ENCODE measurements at places on chromosomes 12 and 14.
A peak's percentile ranks its signal among the peaks of the same experiment; 100 is the strongest.

GRCh38 chr12:69468237-69469026 is 1.8 kb upstream of the FRS2 start:
- DNase-seq = no peak

GRCh38 chr12:39441189-39441962 is 1.5 kb downstream of the KIF21A start:
- no peak for DNase-seq

DNA sequence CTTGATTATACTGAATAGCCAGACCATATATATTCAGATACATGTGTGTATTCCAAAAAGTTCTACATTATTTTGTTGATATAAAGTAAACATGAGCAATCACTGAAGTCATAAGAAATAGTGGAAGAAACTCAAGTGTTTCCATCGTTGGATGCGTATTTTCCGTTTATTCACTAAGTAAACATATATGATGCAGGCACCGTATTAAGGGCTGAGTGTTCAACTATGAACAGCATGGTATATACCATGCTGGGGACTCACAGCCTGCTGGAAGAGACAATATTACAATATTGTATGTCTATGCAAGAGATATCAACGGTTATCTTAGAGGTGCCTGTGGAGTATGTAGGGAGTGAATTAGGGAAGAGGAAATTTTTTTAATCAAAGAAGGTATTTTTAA is 1.2 kb downstream of the PYROXD1 start:
- DNase-seq = peak; percentile 5

GRCh38 chr12:54603173-54603814 is 14.8 kb upstream of the PPP1R1A start:
- DNase-seq = peak; percentile 89

DNA sequence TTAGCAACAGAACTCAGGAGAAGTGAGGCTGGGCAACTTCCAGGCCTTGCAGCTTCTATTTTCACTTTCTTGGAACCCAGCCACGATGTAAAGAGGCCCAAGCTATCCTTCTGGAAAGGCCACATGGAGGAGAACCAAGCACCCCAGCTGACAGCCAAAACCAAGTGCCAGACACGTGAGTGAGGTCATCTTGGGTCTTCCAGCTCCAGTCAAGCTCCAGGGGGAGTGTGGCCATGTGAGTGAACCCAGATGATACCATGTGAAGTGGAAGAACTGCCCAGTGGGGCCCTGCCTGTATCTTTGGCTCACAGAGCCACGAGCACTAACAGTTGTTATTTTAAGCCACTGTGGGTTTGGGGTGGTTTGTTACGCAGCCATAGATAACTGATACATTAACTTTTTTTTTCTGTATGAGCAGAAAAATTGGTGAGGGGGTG is 126.8 kb upstream of the MAP1LC3B2 start:
- DNase-seq = no peak

DNA sequence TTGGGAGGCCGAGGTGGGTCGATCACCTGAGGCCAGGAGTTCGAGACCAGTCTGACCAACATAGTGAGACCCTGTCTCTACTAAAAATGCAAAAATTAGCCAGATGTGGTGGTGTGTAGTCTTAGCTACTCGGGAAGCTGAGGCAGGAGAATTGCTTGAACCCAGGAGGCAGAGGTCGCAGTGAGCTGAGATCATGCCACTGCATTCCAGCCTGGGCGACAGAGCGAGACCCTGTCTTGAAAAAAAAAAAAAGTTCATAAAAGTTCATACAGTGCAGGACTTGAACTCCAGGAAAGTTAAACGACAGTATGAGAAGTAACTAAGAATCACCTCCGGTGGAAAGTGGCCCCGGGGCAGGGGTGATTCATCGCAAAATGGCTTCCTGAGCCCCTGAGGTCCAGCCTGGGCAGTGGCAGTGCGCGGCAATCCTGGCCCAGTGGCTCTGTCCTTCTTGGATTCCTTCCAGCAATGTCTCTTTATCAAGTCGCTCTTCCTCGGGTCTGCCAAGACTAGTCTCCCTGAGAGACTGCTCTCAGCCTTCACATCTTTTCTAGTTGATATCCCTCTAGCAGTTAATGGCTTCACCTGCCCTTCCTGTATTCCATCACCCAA is 16.7 kb upstream of the MAP1LC3B2 start:
- DNase-seq = peak; percentile 65

DNA sequence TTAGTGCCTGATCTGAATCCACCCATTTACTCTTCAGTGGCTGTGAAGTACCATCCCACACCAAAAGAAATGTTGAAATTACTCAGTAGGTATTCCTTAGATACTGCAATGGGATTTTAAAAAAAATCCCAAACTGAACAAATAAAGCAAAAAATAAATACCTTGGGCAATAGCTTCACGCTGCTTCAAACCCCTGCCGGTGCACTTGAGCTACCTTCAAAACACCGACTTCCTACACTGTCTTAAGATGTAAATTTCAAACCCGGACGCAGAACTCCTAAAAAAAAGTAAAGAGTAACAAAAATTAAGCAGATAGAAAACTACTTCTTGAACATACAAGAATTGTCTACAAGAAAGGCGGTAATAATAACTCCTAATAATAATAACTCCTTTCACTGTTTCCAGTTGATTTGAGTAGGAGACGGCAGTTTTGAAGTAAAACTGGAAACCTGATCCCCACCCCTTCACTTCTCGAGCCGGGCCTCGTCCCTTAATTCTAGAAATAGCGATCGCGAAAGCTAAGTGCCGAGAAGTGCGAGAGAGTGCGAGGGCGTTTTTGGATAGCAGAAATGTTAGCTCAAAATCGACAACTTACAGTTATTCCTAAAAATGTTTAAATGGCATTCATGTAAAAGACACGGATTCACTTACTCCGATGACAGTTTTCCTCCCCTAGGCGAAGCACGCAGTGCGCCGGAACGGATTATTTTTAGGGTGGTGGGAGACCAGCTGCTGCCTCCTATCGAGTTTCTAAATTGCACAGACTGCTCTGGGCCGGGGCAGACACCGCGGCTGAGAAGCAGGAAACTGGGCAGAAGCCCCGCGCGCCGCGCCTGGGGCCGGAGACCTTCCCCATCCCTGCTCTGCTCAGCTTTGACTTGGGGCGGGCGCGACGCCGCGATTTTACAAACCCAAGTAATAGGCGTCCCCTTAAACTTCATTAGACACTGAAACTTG is at the start of gene ABCC9:
ABCC9 (minus strand) TSS at position 878 of the 957 bp plus-strand sequence. CDS start 4,752 bp downstream, outside the sequence.
- DNase-seq = peak; percentile 7

DNA sequence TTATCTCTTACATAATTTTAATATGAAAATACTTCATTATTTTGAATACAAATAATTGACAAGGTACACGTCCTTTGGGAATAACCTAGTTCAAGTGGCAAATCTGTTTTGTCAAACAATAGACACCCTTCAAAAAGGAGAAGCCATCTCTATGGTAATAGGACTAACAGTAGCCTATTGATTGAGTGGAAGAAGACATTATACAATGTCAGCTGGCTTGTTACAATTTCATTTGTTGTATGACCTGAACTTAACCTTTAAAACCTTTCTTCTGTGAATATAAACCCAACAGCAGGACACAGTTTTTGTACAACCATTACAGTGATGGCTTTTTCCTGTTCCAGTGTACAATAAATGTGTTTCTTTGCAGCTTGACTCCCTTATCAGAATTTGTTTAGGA is 8.1 kb downstream of the TMEM260 start:
- DNase-seq = no peak

GRCh38 chr14:76125511-76125910 is 26.2 kb upstream of the GPATCH2L start:
- no peak for DNase-seq

DNA sequence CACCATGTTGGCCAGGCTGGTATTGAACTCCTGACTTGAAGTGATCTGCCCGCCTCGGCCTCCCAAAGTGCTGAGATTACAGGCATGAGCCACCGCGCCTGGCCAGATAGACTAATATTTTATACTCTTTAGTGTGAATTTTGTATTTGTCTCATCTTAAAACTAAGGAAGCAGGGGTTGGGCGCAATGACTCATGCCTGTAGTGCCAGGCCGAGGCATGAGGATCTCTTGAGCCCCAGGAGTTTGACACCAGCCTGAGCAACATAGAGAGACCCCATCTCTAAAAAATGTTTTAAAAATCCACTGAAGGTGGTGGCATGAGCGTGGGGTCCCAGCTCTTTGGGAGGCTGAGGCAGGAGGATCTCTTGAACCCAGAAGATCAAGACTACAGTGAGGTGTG is 9.0 kb downstream of the DYNC1H1 start:
- DNase-seq = no peak

- no peak for DNase-seq
Measured at GRCh38 chr14:36627981-36628380, 33.7 kb upstream of the PAX9 start.

GRCh38 chr14:104585966-104586697 is 6.6 kb downstream of the C14orf180 start:
- no peak for DNase-seq

DNA sequence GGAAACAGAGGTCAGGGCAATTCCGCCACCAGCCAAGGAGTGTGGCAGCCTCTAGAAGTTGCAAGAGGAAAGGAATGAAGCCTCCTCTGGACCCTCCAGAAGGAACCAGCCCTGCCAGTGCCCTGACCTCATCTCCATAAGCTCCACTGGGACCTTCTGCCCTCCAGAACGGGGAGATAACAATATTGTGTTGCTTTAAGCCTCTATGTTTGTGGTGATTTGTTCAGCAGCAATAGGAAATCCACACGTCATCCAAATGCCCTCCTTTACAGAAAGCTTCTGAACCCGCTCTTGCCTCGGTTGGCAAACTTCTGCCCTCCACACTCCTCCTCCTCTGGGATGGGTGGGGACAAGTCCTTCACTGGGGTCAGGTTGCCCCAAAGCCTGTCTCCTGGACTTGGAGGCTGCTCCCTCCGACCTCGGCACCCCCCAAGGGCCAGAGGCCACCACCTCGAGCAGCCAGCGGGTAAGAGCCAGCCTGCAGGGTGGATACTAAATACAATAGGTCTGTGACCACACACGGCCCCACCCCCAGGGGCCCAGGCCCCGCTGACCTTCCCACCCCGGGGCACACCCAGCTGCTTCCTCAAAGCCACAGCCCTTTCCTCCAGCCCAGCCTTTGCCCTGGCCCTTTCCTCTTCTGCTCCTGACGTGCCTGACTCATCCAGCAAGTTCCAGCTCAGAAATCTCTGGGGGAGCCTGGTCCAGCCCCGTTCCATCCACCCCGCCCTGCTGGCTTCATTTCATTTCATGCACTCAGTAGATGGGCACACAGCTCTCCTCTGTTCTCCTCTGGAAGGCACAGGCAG is 58.7 kb upstream of the NCOR2 start:
- peak; percentile 73 for DNase-seq

DNA sequence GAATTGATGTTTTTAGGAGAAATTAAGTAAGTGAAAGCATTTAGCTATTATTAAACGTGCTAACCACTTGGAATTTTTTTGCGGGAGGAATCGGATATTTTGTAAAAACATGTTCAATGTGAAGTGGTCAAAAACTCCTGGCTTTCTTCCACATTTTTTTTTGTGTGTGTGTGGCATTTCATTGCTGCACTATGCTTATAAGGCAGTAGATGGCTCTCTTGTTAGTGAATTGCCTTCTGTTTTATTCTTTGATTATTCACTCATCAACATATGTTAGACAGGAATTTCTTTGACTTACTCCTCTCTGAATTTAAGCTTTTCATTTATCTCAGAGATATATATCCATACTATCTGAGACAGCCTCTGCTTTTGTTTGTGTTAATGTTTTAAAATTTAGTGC is 71.3 kb downstream of the DERA start:
- DNase-seq = peak; percentile 43

DNA sequence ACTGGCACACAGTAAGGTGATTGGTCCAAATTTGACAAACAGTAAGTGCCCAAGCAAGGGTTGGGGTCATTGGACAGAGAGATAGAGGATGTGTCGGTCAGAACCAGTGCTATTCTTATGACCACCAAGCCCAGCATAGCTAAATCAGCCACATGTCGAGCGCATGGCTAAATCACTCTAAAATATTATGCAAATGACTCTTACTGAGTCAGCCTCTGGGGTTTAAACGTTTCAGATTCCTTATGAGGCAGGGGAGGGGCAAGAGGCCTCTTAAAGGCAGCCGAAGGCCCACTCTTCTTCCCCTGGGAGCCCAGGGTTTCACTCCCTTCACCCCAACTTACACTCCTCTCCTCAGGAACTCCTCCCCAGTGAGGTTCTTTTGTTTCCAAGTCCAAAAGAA is 603 bp upstream of the ENDOU start:
- no peak for DNase-seq

DNA sequence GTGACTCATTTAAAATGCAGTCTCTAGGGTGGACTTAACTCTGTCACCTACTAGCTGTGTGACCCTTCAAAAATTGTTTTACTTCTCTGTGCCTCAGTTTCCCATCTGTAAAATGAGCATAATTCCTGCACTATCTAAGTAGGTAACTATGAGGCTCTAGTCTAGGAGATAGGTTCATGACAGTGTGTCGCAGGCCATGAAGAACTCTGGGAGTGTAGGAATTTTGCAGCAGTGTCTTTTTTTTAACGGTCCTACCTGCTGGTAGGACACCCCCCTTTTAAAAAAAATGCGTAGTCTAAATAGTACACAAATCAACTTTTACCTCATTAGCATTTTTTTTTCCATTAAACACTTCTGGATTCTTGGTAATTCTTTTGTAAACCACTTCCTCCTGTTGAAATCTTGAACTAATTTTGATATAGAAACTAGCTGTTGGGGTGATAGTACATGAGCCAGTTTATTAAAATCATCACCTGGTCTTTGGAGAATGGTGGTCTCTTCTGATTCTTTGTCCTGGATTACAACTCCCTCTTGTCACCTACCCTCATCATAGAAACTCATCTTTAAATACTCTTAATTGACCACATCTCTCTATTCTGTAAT is 86.0 kb upstream of the SLC38A2 start:
- DNase-seq = no peak

DNA sequence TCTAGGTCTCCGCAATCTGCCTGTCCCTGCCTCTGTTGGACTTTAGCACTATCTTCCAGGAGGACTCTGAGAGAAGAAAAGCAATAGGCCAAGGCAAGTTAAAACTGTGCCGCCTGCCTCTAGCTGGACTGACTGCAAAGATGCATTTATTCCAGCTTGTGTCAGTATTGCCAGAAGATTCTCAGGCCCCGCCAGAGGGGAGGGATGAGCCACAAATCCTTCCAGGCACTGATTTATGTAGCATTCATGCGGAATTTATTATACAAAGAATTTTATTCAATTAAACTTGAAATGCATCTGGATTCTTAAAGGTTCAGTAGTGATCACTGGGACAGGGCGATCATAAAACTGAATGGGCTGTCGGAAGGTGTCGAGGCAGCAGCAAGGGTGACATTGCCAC is 19.8 kb downstream of the MMAB start:
- DNase-seq = no peak

GRCh38 chr14:104643306-104643705 is 38.7 kb upstream of the TMEM179 start:
- DNase-seq = no peak

- peak; percentile 83 for DNase-seq
Measured at GRCh38 chr14:65206448-65207096, 104.3 kb upstream of the MAX start.

- DNase-seq = no peak
Measured at GRCh38 chr12:132392389-132393244, 63.2 kb upstream of the GALNT9 start.

- DNase-seq = no peak
Measured at GRCh38 chr12:108980831-108981618, 39.8 kb downstream of the SVOP start.

All from kidney tubule cell (primary cell).